ENCODE measurements at places on chromosomes 1 and 21.

DNA sequence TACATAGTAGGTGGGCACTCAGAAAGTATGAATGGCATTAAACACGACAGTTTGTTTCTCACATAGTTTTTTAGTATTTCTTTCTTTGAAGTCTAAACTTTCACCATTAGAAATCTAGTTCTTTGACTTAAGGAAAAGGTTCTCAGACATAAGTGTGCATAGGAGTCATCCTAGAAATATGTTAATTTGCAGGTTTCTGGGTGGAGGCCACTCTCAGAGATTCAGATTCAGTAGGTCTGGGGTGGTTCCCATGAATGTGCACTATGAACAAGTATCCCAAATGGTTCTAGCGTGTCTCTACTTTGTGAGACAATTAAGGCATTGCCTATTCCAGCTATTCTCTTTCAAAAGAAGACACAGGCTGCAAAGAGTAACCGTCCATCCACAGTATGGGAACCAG is 119.3 kb downstream of the NGF start:
- no peak for DNase-seq

DNA sequence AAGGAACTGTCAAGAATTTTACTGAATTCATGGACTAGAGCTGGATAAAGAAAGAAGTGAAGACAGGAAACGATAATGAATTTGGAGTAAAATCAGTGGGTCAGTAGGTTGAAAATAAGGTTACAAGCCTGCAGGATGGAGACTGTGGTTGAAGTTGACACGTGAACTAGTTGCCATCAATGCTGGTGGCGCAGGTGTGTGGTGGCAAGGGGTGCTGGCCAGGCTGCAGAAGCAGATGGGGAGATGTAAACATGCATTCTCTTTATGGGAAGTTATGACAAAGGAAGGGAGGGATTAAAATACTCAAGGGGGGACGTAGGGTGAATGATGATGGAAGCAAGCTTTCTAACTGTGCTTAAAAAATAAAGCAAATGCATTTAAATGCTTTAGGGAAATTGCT is 263.1 kb downstream of the KCNJ6 start:
- DNase-seq, result no peak

- no peak for DNase-seq
Observed at GRCh38 chr1:167629681-167630567, at the start of gene RCSD1. RCSD1 (plus strand) TSS chr1:167630232; CDS start chr1:167630424, 192 bp downstream.

GRCh38 chr1:59162665-59163064 is 134.2 kb upstream of the FGGY start:
- DNase-seq, result no peak

- no peak for DNase-seq
Observed at GRCh38 chr1:6495540-6496364, 4.3 kb upstream of the PLEKHG5 start.

DNA sequence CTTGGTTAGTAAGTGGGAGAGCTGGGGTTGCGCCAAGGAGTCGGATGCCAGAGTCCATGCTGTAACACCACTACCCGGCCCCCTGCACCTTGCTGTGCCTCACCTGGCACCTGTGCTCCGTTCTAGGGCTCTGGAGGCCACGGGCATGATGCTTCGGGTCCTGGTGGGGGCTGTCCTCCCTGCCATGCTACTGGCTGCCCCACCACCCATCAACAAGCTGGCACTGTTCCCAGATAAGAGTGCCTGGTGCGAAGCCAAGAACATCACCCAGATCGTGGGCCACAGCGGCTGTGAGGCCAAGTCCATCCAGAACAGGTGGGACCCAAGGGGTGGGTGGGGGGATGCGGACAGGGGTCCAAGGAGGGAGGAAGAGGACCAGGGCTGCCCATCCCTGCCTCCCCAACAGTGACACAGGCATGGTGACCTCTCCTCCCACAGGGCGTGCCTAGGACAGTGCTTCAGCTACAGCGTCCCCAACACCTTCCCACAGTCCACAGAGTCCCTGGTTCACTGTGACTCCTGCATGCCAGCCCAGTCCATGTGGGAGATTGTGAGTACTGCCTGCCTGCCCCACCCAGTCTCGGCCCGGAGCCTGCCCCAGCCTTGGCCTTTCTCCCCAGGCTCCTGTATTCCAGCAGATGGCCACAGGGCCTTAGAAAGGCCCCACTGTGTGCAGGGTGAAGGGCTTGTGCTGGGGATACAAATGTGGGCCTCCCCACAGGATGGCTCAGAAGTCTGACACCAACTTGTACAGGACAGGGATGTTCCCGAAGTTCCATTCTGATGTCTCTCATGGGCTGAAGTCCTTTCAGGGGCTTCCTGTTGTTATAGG is 9.6 kb upstream of the HTR6 start:
- no peak for DNase-seq

- DNase-seq, result peak; percentile 67
Observed at GRCh38 chr1:214537219-214537618, 14.2 kb downstream of the PTPN14 start.

- DNase-seq, result peak; percentile 44
Observed at GRCh38 chr1:187985145-187985896, 1156.6 kb downstream of the PLA2G4A start.

DNA sequence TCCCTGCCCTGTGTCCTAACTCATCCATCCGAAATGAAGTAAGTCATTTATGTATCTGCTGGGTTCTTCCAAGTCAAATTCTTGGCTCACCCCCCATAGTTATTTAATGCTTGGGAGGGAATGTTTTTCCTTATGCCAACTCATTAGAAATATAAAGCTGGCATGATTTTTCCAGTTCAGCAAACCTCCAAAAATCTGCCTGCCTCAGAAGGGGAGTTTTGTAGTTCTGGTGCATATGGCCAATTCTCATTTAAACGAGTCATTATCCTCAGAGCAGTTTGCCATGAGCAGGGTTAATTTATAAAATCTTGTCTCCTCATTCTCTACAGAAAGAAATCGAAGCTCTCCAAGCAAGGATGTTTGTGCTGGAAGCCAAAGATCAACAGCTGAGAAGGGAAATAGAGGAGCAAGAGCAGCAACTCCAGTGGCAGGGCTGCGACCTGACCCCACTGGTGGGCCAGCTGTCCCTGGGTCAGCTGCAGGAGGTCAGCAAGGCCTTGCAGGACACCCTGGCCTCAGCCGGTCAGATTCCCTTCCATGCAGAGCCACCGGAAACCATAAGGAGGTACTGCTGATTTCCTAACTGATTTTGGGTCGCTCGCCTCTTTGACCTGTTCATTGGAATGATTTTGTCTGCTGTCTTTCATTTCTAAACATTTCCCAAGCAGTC is 144.1 kb downstream of the DISC1 start:
- DNase-seq, result no peak

DNA sequence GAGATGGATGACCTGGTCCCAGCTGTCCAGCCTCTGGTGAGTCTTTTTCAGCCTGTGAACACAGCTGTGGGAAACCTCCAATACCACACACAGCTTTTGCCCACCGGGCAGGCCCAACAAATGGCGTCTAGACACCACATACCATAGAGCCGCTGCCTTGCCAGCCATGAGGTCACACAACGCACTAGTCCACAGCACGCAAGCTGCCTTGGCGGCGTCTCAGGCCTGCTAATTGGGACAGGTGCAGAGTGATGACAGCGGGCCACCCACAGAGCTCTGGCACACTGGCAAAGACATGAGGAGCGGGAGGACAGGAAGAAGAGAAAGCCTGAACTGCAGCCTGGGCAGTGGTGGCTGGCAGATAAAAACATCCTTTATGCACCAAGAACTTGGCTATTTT is 125.5 kb downstream of the ADAMTS1 start:
- no peak for DNase-seq

DNA sequence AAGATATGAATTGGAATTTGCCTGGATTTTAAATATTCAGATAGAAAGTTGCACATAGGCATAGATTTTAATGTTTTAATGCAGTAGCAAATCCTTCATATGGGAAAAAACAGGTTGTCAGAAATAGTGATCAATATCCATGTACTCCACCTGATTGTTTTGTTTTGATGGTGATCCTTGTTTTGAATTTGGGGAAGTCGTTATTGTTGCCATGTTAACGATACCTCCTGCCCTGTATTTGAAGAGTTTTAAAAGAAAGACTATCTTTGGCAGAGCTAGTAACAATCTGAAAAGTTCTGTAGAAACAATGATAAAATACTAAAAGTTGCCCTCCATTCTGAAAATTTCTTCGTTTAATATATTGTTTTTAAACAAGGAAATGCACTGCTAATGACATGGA is 1.1 kb downstream of the CEP350 start:
- DNase-seq, result no peak
